NCI-H2029 (cell line): ENCODE measurements at places on chromosomes 7 and 10.

GRCh38 chr10:71316786-71317160 lies 2.3 kb upstream of the SLC29A3 start:
- no peak for DNase-seq

- DNase-seq, result no peak
These were observed 7.1 kb upstream of the HOXA2 start for GRCh38 chr7:27109466-27110185.

- no peak for DNase-seq
These were observed 25.8 kb downstream of the LAMB4 start for GRCh38 chr7:108104324-108104723.

GRCh38 chr7:106640368-106641141 lies 20.4 kb downstream of the CCDC71L start:
- DNase-seq, result no peak

DNA sequence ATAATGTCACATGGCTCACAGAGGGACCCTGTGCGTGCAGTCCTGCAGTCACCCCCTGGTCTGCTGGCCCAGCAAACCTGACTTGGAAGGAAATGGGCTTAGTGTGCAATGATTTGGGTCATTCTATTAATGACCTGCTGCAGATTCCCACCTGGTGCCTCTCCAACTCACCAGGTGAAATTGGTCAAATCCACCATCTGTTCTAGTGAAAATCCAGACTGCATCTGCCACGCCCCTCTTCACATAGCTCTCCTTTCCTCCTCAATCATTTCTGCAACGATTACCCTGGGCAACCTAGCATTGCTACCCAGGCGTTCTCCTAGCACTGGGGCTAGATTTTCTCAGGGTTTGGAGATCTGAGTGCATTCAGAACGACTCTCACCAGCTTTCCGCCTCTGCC lies 29.4 kb downstream of the SRRM3 start:
- no peak for DNase-seq

GRCh38 chr10:63324495-63324854 lies 141.3 kb downstream of the JMJD1C start:
- DNase-seq, result no peak

DNA sequence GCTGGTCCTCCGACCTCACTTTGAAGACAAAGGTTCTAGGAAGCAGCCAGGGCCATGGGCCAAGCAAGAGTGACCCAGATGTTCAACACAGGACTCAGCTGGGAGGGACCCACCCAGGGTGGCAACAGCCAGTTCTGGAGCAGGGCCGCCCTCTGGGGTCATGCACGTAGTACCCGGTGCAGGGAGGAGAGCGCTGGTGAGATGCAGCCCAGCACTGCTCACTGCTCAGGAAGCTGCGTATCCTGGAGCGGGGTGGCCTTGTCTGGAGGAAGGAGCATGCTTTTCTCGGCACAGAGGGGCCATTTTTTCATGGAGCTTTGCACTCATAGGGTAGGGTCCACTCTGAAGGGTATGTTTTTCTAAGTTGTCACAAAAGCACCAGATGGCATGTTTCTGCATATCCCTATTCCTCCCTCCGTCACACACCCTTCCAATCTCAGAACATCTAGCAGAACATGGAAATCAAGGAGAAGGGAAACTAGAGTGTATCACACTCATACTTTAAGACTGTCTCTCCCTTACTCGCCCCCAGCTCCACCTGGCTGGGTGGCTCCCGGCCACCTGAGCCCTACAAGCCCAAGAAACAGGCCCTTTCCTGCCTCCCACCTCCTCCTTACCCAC lies 132.6 kb downstream of the CDH23 start:
- DNase-seq, result no peak

DNA sequence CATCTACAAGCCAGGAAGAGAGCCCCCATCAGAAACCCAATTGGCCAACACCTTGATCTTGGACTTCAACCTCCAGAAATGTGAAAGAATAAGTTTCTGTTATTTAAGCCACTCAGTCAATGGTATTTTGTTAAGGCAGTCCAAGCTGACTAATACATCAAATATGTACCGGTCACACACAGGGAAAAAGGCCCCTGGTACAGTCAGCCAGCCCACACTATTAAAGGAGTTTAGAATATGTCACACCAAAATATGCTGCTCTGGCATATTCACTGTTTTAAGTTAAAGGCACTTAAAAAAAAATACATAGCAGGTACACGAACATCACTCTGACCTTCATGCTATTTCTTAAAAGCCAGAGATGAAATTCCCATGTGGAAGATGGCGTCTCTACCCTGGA lies 15.2 kb upstream of the CDCA7L start:
- no peak for DNase-seq
